ENCODE measurements at places on chromosomes 5 and 9.

GRCh38 chr5:160474084-160474483, 52.4 kb downstream of the PTTG1 start:
- DNase-seq, result no peak

GRCh38 chr5:141753971-141754713, 72.1 kb upstream of the ARAP3 start:
- DNase-seq, result no peak

- DNase-seq, result no peak
Observed at GRCh38 chr9:21777701-21778100, 24.7 kb upstream of the MTAP start.

DNA sequence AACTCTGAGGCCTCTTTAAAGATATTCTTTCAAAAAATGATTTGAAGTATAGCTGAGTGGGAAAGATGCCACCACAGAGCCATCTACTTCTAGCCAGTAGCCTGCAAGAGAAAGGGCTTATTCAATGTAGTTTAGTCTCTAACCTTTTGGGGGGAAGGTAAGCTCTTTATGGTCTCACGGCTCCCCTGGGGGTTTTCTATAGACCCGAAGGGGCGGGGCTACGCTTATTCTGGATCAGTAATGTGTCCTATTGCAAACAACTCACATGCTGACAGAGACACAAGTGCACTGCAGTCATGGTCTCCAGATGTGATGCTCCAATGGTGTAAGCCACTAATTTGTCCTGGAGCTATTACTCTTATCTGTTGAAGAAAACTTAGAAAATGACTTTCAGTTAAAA, 53.4 kb upstream of the RPS23 start:
- DNase-seq, result no peak

GRCh38 chr5:87598460-87598859, 185.7 kb upstream of the CCNH start:
- no peak for DNase-seq

DNA sequence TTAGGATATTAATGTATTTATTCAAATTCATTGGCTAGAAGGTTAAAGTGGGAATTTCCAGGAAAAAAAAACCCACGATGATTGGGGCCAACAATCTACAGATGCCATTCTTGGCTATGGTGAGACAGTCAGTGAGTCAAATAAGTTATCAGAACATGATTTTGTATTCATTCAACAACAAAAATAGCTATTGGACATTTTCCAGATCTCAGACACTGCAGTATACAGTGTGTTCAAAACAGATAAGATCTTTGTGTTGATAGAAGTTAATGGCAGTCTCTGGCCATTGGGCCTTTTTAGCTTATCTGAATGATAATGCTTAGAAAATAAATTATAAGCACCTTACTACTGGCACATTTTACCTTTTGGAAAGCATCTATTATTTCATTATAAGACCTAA, 547.7 kb downstream of the MAT2B start:
- no peak for DNase-seq

DNA sequence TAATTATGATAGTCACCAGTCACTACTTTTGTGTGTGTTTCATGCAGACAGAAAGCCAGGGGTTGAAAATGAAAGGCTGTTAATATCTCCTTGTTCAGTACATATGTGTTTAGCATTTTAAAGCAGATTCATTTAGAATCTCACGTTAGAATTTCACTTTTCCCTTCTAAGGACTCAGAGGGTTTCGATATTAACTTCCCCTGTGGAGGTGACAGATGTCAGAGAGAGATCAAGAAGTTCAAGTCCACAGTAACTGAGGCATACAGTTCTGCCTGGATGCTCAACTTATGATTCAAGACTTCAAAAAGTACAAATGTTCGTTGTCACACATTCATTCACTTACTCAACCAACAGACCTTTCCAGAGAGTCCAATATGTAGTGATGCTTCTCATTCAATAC, 251.1 kb downstream of the EBF1 start:
- DNase-seq, result no peak

All from WERI-Rb-1 (cell line).